ENCODE measurements at places on chromosomes 3 and 15.

- DNase-seq: no peak
Observed at GRCh38 chr15:49174902-49175301, 4.9 kb downstream of the GALK2 start.

DNA sequence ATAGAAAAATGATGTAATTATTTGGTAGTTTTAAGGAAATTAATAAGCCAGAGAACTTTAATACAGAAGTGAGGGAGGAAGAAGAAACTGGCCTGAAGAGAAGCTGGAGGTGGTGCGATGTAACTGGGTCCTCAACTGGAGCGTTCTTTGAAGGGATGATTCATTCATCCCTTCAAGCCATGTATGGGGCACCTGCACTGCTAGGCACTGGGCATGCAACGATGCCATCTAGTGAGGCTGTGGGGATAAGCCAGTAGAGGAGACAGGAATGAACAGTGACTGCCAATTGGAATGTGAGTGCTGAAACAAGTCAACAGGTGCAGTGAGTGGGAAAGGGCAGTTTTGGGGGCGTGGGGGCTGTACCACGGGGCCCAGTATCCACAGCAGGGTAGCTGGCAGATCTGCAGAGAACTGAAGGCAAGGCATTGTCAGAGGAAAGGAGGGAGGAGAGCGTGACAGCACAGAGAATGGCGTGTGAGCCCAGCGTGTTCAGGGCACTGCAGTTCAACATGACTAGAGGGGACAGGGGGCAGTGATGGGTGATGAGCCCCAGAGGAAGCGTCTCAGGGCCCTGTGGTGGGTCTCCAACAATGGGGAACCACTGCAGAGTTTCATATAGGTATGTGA lies 3.8 kb upstream of the KIF23 start:
- no peak for DNase-seq

DNA sequence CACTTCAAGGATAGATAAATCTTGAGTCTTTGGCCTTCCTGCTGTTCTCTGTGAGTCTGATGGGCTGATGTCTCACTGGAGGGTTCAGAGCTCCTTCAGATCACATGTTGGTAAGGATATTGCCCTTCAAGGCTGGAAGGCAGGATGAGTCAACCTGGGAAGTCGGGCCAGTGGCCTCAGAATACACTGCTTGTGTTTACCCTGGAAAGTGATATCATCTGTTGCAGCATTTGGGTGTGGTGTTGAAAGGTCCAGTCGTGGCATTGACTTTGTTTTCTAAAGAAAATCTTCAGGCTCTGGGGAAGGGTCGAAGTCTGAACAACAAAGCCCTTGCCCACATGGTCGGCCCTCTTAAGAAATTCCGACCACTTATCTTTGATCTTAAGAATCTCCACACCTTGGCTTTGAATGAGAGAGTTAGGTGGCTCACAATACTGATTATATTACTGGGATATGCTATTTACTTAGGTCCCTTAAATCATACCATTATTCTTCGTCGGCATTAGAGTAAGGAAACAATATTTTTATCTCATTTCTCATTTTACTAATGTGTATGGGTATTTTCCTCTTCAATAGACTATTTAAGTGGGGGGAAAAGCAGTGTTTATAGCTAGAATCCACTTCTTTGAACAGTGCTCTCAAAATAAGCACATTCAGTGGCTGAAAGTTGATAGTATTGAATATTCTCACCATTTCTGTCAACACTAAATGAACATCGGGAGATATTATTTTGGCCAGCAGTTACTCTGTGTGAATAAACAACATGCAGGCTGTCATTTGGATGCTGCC lies 303.9 kb upstream of the RASGRP1 start:
- no peak for DNase-seq

DNA sequence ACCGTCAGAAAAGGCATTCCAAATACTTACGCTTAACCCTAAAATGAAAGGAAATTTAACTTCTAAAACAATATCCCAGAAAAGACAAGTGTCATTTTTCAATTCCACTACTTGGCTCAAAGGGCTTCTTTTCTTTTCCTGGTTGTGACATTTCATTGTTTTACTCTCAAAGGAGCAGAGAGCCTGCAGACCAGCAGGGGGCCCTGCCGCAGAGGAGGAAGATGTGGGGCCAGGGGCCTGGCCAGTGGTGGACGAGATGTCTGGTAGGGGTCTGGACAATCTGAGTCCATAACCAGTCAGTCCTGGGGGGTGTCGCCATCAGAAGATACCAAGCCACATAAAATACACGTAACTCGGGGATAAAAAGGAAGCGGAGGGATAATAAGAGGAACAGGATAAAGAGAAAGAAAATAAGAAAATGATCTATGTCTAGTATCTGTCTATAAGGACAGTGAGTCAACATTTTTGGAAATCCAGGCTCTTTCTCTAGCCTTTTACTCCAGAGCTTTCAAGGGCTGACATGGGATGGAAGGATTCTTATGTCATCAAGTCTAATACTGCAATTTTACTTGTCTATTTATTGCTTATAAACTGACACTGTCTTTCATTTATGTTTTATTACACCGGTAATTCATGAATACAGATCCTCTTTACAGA lies 54.2 kb upstream of the ARHGEF3 start:
- DNase-seq: peak; percentile 17

DNA sequence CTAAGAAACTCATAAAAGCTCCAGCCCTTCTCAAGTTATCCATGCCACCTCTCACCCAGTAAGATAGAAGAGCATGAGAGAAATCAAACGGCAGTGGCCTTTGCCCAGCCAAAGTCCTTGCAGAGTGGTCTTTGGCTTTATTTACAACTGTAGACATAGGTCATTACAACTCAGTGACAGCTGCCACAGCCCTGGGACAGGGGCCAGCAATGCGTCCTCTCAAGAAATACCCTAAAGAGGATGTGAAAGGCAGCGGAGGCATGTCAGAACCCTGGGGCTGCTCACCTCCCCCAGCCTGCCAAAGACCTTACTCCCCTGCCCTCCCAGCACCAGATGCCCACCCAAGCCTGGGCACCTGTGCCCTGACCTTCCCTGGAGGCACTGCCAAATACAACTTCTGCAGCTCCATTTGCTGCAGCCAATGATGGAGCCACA lies 6.3 kb downstream of the ACAA1 start:
- no peak for DNase-seq

- DNase-seq: no peak
Observed at GRCh38 chr15:73681063-73681462, 3.1 kb upstream of the CD276 start.

- no peak for DNase-seq
Observed at GRCh38 chr3:118963711-118964110, 70.9 kb downstream of the IGSF11 start.

DNA sequence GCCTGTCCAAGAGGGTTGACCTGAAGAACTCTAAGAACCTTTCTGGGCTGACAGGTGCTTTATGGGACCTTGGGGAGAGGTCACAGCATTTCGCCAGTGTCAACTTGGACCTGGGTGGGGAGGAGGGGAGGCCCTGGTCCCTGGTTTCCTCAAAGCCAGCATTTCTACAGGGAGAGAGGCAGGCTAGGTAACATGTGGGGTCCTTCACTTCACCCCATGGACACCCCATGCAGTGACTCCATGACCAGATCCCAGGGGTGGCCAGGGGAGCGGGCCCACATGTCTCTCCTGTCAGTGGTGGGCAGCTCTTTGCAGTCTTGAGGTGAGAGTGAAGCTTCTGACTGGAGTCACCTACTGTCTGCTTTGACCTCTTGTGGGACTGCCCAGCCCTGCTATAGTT lies 35.8 kb downstream of the GOLGA6L10 start:
- DNase-seq: no peak

DNA sequence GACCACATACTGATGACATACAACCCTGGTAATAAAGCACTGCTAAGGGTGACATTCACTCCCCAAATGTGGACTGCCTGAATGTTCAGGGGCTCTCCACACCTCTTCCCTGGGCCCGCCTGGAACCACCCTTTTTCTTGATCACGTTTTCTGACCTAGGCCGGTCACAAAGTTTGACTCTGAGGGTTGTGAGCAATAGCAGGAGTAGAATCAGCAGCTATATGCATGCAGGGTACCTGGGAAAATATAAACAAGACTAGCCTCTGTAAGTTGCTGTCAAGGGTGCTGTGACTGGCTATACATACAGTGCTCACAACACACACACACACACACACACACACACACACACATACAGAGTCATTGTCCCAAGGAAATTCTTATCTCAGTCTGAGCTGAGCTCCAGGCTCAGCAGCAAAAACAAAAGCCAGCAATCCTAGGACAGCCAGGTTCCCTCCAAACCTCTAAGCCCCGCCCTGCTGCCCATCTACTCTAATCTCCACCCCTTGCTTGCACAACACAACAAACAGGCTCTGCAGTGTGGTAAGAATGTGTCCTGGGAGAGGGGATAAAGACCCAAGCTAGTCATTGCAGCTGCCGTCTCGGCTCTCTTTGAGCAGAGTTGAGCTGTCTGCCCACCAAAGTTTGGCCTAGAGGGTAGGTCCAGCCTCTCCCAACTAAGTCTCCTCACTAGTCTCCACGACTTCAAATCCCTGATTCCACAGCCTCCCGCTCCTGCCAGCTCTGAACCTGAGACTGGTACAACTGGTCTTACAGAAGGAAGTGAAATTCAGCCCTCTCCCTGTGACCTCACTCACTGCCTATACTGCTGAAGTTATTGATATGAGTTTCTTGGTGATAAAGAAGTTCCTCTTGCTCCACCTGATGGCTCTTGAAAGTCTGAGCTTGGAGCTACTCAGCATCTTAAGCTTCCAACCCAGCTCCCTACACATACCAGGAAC lies 2.2 kb downstream of the BMF start:
- DNase-seq: peak; percentile 28

GRCh38 chr3:64352639-64352992 lies 127.3 kb upstream of the PRICKLE2 start:
- no peak for DNase-seq

DNA sequence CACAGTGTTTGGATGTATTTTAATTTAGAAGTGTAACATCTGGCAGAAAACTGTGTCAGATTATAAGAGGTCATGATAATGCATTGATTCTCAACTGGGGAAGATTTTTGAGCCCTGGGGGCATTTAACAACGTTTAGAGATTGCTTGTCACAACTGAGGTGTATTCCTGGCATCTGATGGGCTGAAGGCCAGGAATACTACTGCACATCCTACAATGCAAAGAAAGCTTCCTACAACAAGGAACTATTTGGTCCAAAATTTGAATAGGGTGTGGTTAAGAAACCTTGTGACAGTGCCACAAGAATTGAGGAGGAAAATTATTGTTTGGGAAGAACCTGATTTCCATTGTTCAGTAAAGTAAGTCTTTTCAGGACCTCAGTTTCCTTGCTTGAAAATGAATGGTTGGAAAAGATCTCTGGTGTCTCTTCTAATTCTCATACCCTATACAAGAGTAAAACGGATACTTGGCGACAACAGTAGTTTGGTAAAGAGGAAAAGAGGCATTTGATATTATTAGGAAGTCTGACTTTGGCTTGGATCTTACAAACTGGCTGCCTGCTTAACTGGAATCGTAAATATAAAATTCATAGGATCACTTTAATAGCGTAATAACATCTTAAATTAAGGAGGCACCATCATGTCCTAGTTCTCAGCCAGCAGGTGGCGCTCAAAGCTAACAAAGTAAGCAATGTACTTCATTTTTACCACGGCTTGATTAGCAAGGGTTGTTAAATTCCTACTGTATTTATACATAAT lies 4.3 kb downstream of the DAZL start:
- peak; percentile 81 for DNase-seq

- DNase-seq: no peak
Observed at GRCh38 chr15:77346245-77347036, 73.5 kb downstream of the PEAK1 start.

DNA sequence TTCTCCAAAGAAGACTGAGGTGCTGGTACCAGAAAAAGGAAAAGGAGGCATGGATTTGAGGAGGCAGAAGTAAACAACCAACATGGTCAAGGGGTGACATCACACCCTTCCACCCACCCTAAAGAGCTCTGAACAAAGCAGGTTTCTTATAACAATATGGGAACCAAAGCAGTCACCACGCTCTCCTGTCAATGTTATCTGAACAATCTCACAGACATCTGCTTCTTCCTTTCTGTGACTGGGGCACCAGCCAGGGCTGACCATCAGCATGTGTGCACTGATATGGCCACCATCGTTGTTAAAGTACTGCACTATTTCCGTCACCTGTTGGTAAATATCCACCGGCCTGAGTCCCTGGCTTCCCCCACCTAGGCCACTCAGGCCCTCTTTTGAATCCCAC lies 252.9 kb downstream of the SHQ1 start:
- no peak for DNase-seq

- DNase-seq: no peak
Observed at GRCh38 chr3:21392526-21392925, 358.5 kb downstream of the ZNF385D start.

DNA sequence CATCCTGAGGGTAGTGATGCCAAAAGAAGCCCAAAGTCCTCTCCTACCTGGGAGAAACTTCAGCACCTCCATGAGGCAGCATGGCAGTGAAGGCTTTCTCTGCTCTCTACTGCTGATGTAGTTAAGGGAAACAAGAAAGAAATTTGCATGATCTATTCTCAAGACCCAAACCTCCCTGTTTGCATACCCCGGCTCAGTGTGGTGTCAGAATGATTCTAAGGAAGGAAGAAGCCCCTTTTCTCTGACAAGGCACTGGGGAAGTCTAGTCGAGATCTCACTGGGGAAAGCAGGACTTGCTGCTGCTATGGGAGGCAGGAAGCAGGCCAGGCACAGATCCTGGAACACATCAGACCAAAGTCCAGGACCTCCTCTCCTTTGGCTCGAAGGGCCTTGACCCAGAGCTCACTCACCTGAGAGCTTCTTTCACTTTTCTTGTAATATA lies 89.4 kb upstream of the ICE2 start:
- no peak for DNase-seq

GRCh38 chr15:90564051-90564450 lies 34.3 kb downstream of the CRTC3 start:
- peak; percentile 43 for DNase-seq

- peak; percentile 4 for DNase-seq
Observed at GRCh38 chr3:17154941-17155340, 270.2 kb downstream of the PLCL2 start.

DNA sequence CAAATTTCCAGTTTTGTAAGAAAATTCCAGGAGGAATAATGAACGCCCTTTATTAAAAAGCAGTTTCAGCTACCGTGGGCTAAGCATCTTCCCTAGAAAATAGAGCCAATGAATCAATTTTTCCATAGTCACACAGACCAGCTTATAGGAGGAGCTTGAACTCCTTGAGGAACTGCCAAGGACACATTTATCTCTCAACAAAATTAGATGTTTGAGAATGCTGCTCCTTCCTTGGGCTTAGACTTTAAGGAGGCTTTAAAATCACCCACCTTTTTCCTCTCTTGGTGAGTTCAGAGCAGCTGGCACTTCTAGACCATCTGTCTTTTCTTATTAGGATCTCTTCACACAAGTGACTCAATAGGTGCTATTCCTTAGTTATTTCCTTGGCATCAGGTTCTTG lies 588.0 kb downstream of the SQOR start:
- DNase-seq: no peak

DNA sequence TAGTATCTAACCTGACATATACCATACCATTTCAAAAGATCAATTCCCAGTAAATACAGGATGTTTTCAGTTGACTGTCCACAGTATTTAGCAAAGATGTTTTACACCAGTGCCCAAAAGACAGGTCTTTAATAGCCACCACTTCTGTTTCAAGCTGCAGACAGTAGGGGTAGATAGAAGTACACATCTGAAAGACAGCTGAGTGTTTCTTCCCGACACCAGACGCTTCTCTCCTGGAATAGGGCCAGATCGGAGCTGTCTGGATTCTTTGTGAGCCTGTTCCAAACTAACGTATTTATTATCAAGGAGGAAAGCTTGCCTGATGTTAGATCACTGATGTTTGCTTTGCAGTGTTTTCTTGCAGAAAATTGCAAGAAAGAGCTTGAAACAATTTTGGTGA lies 136.1 kb upstream of the RBMS3 start:
- no peak for DNase-seq
